ENCODE measurements at places on chromosomes 16 and 17. TPM values are rescaled to one million over a fixed set of nuclear protein-coding genes. Genes with fewer than 3 reads are reported as not detected.

GRCh38 chr17:28818819-28819221 lies 23.8 kb downstream of the FAM222B start:
- no peak for DNase-seq

DNA sequence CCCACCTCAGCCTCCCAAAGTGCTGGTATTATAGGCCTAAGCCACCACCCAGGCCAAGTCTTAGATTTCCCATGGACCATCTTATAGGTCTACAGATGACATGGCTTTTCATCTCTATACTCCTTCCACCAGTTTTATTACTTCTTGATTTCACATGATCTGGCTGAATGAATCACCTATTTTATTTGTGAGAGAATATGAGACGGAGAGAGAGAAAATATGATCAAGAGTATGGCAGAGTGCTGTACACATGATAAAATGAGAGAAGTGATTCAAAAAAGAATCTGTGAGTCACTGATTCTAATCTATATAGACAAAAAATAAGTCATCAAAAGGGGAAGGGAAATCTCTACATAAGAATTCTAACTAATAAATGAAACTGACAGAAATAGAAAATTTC lies 13.7 kb downstream of the ACSM1 start:
- DNase-seq: no peak

DNA sequence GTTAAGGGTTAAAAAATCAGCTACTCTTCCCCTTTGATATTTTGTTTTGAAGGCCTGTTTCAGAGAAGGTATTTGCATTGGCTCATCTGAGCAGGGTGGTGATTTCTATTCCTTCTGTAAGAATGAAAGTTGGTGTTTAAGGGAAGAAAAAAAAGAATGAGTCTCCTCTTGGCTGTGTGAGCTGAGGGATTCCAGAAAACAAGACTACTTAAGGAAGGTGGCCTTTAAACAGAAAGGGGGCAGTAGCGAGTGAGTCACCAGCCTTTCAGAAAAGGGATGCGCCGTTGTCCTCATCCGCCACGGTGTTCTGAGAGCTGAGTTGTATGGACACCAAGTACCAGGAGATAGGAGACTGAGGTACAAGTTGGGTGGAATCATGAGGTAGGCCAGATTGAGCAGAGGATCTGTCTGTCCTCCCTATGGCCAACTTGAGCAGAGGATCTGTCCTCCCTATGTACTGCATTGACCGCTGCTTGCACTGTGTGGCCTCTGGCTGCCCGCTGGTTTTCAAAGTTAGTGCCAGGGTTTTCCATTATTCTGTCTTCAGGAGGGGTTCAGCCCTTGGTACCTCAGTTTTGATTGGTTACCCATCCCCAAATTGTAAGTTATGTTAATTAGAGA lies 8.2 kb downstream of the PRKCA start:
- peak; percentile 50 for DNase-seq

Gene SCARF1
- 1.5 TPM for total RNA-seq

Gene ASPHD1
- total RNA-seq: 0.18 TPM

Gene TEX19
- 1.4 TPM for total RNA-seq

Gene RPL19
- total RNA-seq: 2,508 TPM
